ENCODE measurements at places on chromosomes 16 and 17.

DNA sequence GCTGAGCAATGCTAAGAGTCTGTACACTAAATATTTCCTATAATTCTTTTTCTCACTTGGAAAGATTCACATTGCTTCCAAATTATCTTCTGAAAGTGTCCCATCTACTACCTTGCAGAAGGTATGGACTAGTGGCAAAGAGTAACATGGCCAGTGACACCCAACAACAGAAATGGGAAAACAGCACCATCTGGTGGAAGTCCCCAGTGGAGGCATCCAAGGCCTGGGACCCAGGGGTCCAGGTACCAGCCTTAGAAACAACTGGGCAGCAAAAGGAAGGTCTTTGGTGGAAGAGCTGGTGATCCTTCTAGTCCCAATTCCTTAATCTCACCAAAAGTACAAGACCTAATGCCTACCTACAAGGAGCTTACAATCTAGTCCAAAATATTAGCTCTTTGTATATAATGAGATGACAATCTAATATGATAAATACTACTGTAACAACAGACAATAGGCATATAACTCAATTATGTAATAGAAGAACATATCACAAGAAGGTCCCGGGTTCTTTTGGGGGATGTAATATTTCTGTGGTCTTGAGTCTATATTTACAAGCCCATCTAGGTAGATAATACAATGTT, 55.3 kb downstream of the SKAP1 start:
- no peak for DNase-seq

DNA sequence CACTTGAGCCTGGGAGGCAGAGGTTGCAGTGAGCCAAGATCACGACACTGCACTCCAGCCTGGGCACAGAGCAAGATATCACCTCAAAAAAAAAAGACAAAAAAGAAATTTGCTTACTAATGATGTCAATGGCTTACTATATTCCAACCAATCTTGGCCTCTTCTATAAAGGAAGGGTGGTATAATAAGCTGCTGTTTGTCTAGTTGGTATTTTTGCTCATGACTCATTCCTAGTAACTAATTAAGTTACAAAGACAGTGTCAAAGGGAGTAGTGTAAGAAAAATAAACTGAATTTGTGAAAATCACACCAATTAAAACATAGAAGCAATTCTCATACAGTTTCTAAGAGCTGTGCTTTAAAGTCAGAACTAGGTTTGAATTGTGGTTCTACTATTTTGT, 82.5 kb downstream of the NLK start:
- DNase-seq, result no peak

- DNase-seq, result peak; percentile 29
Observed at GRCh38 chr17:43021741-43022512, at the start of gene VAT1. Gene VAT1 (minus strand): TSS chr17:43022385. CDS start chr17:43022322, 63 bp downstream.

GRCh38 chr17:42744283-42744805, 496 bp downstream of the EZH1 start:
- peak; percentile 29 for DNase-seq

DNA sequence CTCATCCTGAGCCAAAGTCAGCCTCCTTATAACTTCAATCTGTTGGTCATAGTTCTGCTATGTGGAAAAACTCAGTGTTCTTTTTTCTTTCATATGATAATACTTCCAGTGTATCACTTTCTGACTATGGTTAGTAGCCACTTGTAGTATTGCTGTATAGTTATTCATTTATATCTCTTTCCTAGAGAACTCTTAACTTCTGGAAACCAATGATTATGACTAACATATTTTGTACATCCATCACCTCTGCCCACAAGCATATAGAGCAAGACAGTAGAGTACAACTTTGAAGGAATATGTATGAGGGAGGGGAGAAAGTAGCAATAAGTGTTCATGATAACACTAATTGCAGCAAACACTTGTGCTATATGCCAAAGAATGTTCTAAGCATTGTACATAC, 38.6 kb downstream of the COX10 start:
- DNase-seq, result no peak

- DNase-seq, result no peak
Observed at GRCh38 chr17:56290101-56290801, 137.0 kb downstream of the ANKFN1 start.

DNA sequence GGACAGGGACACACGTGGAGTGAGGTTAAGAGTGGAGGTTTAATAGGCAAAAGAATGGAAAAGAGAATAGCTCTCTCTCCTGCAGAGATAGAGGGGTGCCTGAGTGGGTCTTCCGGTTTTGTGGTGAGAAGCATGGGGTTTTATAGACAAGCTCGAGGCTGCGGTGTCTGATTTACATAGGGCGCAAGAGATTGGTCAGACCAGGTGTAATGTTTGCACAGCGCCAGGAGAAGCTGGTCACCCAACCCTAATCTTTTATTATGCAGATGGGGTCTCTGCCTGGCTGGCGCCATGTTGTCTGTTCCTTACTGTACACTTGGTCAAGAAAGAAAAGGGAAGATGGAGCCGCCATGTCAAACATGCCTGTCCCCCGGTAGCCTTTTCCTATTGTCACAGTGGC, 44.5 kb upstream of the MLYCD start:
- no peak for DNase-seq

DNA sequence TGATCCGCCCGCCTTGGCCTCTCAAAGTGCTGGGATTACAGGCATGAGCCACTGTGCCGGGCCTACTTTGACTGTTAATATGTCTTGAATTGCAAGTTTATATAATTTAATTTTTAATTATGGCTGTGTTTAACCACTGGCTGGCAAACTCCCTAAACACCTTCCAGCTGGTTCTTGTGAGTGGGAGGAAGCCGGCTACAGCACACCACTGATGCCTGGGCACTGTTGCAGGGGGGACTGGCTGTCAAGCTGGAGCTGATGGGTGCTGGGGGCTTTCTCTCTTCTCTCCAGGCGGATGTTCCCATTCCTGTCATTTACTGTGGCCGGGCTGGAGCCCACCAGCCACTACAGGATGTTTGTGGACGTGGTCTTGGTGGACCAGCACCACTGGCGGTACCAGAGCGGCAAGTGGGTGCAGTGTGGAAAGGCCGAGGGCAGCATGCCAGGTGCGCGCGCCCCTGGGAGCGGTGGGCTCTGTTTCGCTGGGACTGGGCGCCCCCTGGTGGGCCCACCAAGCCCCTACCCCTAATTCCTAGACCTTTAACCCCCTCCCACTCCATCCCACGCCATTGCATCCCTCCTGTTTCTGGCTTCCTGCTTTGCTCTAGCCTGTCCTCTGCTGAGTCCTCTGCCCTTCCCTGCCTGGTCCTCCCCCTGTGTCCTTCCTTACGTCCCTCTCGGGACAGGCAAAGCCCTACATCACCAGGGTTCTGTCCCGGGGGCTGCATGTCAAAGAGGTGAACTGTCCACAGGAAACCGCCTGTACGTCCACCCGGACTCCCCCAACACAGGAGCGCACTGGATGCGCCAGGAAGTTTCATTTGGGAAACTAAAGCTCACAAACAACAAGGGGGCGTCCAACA, 9.5 kb downstream of the TBX21 start:
- no peak for DNase-seq

GRCh38 chr17:9444687-9445086, 130.9 kb downstream of the STX8 start:
- DNase-seq, result no peak

DNA sequence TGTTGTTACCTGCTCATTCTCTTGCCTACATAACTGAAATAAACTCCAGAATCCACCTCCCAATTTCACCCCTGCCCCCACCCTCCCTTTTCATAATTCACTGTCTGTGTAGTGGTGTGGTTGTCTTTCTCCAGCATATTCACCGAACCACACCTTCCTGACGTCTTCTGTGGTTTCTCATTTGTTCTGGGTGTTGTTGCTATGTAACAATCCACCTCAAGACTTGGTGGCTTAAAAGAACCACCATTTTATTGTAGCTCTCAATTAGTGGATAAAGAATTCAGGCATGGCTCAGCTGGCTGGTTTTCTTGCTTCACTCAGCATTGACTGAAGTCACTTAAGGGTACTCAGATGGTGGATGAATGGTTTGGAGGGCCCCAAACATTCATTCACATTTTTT, 229.8 kb downstream of the MAF start:
- no peak for DNase-seq

DNA sequence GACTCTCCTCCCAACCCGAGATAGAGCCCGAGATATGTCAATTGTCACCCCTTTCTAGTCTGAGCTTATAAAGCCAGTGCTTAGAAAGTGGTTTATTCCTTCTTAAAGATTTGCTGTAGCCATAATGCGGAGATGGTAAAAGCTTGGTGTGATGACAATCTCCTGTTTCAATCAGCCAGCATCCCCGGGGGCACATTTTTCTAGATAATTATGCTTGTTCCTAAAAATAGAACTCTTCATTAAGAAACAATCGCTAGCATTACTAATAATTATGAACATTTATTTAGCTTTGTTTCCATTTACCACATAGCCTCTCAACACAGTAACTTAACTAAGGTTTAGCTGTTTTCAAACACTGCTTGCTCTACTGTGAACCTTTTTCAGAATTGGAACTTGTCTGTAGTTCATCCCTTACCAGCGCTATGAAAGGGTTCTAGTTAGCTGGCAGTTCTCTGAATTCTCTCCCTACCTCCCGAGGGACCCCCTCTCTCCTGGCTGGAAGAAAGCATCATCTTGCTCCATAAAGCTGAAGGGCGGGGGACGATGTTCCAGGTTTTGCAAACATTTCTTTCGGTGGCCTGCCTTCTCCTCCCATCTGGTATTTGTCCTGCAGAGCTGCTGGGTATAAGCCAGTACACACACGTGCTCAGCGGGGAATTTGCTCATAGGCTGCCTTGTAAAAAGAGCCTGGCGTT, 922 bp upstream of the MRPL58 start:
- no peak for DNase-seq

DNA sequence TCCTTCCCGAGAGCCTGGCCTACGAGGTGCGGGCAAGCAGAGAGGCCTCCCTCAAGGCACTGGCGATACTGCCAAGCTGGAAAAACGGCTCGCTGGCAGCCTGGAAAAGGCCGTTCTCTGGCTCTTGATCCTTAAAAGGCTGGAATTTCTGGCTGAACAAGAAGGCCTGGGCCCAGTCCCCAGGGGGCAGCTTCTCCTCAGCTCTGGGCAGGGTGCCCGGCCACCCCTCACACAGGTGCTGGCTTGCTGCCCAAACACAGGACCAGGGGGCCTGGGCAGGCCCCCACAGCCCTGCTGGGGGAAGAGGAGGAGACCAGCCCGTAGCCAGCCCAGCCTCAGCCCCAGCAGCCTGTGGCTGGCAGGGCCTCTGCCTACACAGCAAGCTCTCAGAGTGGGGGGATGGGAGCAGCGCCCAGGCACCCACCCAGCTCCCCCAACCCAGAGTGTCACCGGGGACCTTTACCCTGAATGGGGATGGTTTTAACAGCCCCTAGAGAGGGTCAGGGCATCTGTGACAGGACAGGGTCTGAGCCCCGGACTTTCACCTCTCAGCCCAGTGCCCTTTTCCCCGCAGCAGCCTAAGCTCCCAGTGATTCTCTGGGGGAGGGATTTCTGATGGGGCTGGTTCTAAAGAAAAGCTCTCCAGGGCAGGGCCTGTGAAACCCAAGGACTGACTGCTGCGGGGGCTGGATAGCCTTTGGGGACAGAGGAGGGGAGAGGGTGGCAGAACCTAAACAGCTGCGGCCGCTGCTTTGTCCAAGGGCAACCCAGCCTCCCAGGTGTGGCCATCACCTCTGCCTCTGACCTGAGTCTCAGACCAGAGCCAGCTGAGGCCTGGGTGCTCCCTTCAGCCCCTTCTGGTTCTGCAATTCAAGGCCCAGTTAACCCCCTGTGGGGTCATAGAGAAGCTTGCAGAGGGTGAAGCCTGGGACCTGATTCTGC, 38.6 kb upstream of the TOB1 start:
- DNase-seq, result no peak

DNA sequence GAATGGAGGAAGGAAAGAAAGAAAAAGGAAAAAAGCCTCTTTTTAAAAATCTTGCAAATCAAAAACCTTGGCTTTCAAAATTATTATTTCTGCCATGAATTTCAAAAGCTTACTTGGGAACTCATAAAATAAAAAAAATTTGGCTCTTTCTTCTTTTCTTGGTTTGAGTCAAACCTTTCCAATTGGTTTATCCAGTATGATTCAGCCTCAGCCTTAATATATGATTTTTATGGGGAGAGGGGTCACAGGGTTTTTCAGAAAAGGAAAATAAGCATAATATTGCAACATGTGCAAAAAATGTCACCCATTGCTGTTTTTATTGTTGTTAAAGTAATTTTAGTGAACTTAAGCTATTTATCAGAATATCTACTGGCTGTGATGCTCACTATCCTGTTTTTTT, 31.2 kb upstream of the HAPSTR1 start:
- DNase-seq, result no peak

DNA sequence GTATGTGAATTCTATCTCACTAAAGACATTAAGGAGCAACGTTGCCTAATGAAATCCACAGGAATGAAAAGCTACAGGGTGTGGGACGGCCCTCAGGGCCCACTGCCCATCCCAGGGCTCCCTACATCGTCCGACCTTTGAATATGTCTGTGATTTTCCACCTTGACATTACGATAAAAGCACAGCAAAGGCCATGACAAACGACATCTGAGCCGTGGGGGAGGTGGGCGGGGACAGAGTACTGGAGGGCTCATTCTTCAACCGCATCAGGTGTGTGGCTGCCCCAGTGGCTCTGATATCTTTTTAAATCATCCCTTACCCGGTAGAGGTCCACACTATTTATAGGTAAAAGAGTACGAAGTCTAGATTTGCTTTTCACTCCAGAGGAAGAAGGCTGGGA, 35.1 kb downstream of the LMF1 start:
- no peak for DNase-seq

DNA sequence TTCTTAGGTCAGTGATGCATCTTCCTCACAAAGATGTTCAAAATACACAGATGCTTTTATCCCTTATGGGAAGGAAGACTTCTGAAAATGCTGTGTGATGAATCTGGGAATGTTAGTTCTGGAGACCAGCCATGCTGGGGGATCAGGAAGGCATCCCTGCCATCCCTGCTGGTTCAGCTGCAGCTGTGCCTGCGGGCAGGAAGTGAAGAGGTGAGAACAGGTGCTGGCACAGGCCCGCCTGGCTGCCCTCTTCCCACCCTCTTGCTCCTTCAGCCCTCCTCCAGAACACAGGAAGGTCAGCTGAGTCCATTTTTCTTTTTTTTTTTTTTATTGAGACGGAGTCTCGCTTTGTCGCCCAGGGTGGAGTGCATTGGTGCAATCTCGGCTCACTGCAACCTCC, 15.2 kb downstream of the RAB11FIP3 start:
- no peak for DNase-seq

- DNase-seq, result no peak
Observed at GRCh38 chr16:79053577-79053976, 547.0 kb downstream of the MAF start.

- DNase-seq, result no peak
Observed at GRCh38 chr17:47295874-47296255, 27.9 kb upstream of the EFCAB13 start.

- no peak for DNase-seq
Observed at GRCh38 chr16:78655331-78656113, 556.1 kb downstream of the WWOX start.

DNA sequence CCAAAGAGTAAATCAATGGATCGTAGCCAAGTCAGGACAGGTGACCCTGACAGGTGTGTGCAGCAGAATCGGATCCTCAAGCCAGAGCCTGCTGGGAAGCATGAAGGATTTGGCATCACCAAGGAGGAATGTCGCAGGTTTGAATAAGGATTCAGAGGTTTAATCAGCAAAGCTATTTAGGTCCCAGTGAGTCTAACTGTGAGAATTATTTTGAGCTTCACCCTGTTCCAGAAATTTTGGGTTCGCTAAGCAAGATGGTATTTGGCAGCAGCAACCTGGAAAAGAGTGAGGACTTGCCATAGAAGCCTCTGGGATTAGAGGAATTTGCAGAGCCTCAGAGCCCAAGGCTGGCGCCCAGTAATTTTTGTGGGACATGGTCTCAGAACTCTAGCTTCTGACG, 173.0 kb downstream of the CCDC182 start:
- no peak for DNase-seq

All from stimulated activated CD8-positive, alpha-beta memory T cell treated with anti-CD3 and anti-CD28 coated beads, Interleukin-7, amount 100 ng/mL, for 1 hour (primary cell).